Activated T-helper 2 cell treated with anti-CD3 and anti-CD28 coated beads, Interferon-gamma antibody, Interleukin-2, Interleukin-4, amounts not matched to agents 10 μg/mL and 5 μg/mL and 100 μg/mL, durations not matched to agents 14 hours and 24 hours and 36 hours (primary cell): ENCODE measurements at places on chromosomes 12 and 14.
A peak's percentile ranks its signal among the peaks of the same experiment; 100 is the strongest.

- H3K27ac ChIP-seq, result no peak overlapping the region
- no peaks in the 10 kb centered on the region for H3K27me3 ChIP-seq
- DNase-seq, result no peak
- H3K36me3 ChIP-seq, result peaks cover 90% of the 10 kb centered on the region
Observed at GRCh38 chr12:71760471-71760870, 5.8 kb downstream of the RAB21 start.

DNA sequence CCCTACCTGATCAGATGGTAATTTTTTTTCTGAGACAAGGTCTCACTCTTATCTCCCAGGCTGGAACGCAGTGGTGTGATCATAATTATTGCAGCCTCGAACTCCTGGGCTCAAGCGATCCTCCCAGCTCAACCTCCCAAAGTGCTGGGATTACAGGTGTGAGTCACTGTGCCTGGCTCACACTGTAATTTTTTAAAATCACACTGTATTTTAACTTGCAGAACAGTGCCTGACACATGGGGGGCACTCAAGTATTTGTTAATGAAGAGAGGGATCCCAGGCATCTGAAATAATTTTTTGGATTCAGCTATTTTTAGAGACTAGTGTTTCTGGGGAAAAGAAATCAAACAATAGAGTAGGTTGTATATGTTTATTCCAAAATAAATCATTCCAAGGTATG, 21.7 kb downstream of the LIMA1 start:
- peak overlapping the region; percentile 19 for H3K27ac ChIP-seq
- no peaks in the 10 kb centered on the region for H3K27me3 ChIP-seq
- no peak for DNase-seq
- H3K36me3 ChIP-seq, result peaks cover 74% of the 10 kb centered on the region
- no peak overlapping the region for H3K4me3 ChIP-seq

- no peaks in the 10 kb centered on the region for H3K36me3 ChIP-seq
- H3K4me1 ChIP-seq, result peaks cover 2% of the 10 kb centered on the region
- no peak overlapping the region for H3K4me3 ChIP-seq
- no peak for DNase-seq
- peaks cover 15% of the 10 kb centered on the region for H3K27me3 ChIP-seq
Observed at GRCh38 chr12:104792570-104792969, 165.5 kb downstream of the SLC41A2 start.

GRCh38 chr14:52998376-52999015, 47.6 kb upstream of the FERMT2 start:
- no peaks in the 10 kb centered on the region for H3K27me3 ChIP-seq
- H3K4me3 ChIP-seq, result no peak overlapping the region
- no peak overlapping the region for H3K27ac ChIP-seq
- H3K4me1 ChIP-seq, result peaks cover 2% of the 10 kb centered on the region
- no peaks in the 10 kb centered on the region for H3K36me3 ChIP-seq

DNA sequence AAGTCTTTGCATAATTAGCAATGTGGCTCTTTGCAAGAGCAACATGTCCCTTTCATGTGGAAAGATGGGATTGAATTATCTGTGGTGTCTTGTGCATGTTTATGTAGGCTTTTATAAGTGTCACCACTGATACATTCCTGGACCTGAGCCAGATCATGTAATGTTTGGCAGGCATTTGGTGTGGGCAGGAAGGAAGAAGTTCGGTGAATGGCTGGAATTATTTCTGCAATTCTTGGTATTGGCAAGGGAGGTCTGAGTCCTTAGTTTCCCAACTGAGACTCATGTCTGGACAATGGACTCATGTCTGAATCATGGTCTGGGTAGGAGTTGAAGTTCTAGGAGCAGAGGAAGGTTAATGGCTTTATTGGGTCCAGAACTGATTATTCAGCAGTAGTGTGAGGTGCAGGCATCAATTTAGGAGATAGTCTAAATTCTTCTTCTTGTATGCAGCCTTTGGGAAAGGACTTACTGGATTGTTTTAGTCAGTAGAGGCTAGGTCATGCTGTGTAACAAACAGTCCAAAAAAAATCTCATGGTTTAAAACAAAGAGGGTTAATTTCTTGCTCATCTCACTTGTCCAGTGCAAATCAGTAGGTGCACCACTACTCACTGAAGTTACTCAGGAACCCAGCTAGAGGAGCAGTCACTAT, 186.5 kb upstream of the LHX5 start:
- no peak for DNase-seq
- H3K4me1 ChIP-seq, result no peaks in the 10 kb centered on the region
- no peak overlapping the region for H3K4me3 ChIP-seq
- no peak overlapping the region for H3K27ac ChIP-seq
- no peaks in the 10 kb centered on the region for H3K27me3 ChIP-seq

DNA sequence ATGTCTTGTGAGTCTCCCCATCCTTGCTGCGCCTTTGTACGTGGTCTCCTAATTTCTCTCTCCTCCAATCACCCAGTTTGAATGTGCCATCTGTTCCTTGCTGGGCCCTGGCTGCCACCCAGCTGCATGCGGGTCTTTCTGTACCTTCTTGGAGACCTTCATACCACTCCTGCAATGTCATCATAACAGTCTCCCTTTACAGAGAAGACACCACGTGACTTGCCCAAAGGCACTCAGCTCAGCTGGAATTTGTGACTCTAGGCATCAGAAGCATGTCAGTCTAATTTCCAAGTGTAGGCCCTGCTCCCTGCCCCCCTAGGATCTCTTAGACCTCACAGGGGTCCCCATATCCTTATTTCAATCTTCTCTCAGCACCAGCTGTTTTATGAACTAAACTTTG, 284.2 kb downstream of the TTC8 start:
- peaks cover 5% of the 10 kb centered on the region for H3K27me3 ChIP-seq
- H3K4me3 ChIP-seq, result no peak overlapping the region

GRCh38 chr14:99763527-99764221, 29.5 kb upstream of the EML1 start:
- no peaks in the 10 kb centered on the region for H3K4me1 ChIP-seq
- no peak overlapping the region for H3K4me3 ChIP-seq
- H3K27ac ChIP-seq, result no peak overlapping the region
- no peaks in the 10 kb centered on the region for H3K36me3 ChIP-seq
- no peak for DNase-seq

- H3K4me1 ChIP-seq, result peaks cover 29% of the 10 kb centered on the region
- peak overlapping the region; percentile 33 for H3K27ac ChIP-seq
- no peaks in the 10 kb centered on the region for H3K27me3 ChIP-seq
- peaks cover 10% of the 10 kb centered on the region for H3K36me3 ChIP-seq
- no peak overlapping the region for H3K4me3 ChIP-seq
- no peak for DNase-seq
Observed at GRCh38 chr12:92488735-92489134, 214.1 kb upstream of the PLEKHG7 start.

DNA sequence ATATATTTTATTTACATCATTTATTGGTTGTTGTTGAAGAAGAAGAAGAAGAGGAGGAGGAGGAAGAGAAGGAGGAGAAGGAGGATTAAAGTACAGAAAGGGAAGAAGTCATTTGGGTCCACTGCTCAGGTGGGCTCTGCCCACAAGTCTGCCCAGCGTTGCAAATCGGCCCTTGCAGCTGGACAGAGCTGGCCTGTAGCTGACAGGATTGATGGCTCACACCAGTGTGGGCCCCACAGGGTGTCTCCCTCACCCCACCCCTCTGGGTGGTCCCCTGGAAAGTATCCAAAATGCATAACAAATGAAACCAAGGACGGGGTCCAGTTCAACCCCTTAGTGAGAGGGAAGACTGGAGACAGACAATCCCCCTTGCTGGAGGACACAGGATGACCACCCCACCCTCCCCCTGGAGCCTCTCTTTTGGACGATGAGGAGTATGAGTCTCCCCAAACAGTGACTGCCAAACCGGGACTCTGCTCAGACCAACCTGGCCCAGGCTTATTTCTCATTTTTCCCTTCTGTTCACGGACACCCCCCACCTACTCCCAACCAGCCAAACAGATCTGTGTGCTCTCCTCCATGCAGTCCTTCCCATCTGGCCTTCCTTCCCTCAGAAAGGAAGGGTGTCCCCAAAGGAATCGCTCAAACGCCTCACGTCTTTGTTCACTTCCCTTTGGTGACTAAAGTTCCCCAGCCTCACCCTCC, 17.7 kb downstream of the DPF3 start:
- no peak overlapping the region for H3K27ac ChIP-seq
- no peaks in the 10 kb centered on the region for H3K36me3 ChIP-seq
- no peak overlapping the region for H3K4me3 ChIP-seq
- H3K4me1 ChIP-seq, result peaks cover 6% of the 10 kb centered on the region
- no peak for DNase-seq

DNA sequence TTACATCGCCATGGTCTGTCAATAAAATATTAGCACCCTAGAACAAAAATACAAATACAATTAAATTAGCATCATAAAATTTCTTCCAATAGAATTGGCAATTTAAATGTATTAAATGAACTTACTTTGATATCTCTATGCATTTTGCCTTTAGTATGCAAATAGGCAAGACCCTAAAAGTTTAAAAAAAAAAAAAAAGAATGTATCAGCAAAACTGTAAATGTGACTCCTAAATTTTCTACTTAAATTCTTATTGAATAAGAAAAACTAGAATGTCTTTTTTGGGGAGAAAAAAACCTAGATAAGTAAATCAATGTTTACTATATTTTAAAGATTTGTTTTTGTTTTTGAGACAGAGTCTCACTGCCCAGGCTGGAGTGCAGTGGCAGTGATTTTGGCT, 56.2 kb downstream of the MAP4K5 start:
- peaks cover 66% of the 10 kb centered on the region for H3K36me3 ChIP-seq
- H3K27ac ChIP-seq, result no peak overlapping the region
- no peaks in the 10 kb centered on the region for H3K4me1 ChIP-seq
- no peaks in the 10 kb centered on the region for H3K27me3 ChIP-seq
- DNase-seq, result no peak

DNA sequence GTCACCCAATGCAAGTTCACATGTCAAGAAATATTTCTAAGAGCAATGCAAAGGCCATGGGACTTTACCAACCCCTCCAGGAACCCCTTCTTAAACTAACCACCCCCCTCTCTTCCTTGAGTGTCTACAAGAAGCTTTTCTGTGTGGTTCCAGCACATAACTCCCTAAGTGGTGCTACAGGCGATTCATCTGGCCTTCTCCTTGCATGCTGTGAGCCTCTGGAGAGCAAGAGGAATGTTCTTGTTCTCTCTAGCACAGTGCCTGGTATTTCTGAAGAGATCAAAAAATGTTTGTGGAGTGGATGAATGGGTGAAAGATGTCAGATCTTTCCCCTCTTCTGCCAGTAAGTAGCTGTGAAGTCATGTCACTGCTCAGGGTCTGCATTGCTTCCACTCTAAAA, 5.9 kb upstream of the RNASE12 start:
- no peak overlapping the region for H3K27ac ChIP-seq
- peaks cover 5% of the 10 kb centered on the region for H3K27me3 ChIP-seq
- DNase-seq, result no peak
- no peak overlapping the region for H3K4me3 ChIP-seq
- H3K4me1 ChIP-seq, result peaks cover 4% of the 10 kb centered on the region

- H3K4me3 ChIP-seq, result no peak overlapping the region
- no peaks in the 10 kb centered on the region for H3K4me1 ChIP-seq
- H3K36me3 ChIP-seq, result no peaks in the 10 kb centered on the region
- H3K27me3 ChIP-seq, result peaks cover 8% of the 10 kb centered on the region
Observed at GRCh38 chr12:41940571-41940970, 204.1 kb downstream of the GXYLT1 start.

DNA sequence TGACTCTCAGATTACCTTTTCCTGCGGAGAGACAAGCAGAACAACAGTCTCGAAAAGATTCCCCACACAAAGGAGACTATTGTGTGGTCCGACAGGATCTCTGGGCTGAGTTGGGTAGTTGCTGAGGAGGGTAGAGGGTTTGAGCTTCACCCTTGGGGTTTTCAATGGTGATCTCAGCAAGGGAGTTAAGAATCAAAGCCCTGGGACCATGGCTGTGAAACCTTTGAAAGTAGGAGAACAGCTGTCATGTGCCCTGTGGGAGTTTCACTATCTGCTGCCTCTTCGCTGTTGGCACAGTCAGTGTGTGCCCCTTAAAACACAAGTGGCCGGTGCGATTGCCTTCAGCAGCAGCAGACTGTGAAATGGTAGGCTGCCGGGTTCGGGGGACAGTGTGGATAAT, 14.2 kb upstream of the PLEK2 start:
- H3K36me3 ChIP-seq, result no peaks in the 10 kb centered on the region
- H3K4me1 ChIP-seq, result peaks cover 4% of the 10 kb centered on the region
- no peak overlapping the region for H3K4me3 ChIP-seq
- no peak overlapping the region for H3K27ac ChIP-seq
- DNase-seq, result no peak
- peaks cover 37% of the 10 kb centered on the region for H3K27me3 ChIP-seq

DNA sequence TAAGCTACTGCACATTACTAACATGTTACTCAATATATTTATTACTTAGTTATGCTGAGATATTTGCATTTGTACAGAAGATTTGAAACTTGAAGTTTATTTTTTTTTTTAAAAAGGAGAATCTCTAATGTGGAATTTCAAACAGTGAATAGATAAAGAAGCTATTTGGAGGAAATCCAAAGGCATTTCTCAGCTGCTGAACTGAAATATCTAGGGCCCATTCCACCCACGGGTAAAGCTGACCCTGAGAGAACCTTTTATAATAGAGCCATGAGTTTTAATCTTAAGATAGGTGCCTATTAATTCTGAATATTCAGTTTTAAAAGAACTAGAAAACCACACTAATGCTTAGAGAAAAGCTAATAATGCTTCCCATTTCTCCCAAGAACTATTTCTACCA, 225.4 kb upstream of the CAND1 start:
- no peaks in the 10 kb centered on the region for H3K4me1 ChIP-seq
- H3K27ac ChIP-seq, result no peak overlapping the region
- H3K27me3 ChIP-seq, result peaks cover 8% of the 10 kb centered on the region
- no peaks in the 10 kb centered on the region for H3K36me3 ChIP-seq
- DNase-seq, result no peak

DNA sequence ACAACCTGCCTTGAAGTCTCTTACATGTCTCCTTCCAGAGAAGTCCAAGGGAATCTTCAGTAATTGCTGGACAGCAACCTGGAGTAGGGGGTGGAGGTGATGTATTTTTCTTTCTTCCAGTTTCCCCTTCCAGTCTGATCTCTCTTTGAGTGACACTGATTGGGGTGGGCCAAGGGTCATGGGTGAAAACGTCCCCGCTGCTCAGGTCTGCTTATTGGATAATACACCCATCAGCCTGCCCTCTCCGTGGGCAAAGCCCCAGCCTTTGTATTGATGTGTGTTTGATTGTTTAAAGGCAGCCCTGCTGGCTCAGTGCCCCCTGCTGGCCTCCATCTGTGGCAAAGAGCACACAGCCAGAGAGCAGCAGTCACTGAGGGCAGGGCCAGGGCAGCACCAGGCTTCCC, 35.7 kb upstream of the ATP2A2 start:
- H3K27me3 ChIP-seq, result peaks cover 3% of the 10 kb centered on the region
- DNase-seq, result peak; percentile 18
- no peaks in the 10 kb centered on the region for H3K36me3 ChIP-seq
- H3K27ac ChIP-seq, result no peak overlapping the region
- no peak overlapping the region for H3K4me3 ChIP-seq
